ENCODE measurements at places on chromosomes 7 and 10.

DNA sequence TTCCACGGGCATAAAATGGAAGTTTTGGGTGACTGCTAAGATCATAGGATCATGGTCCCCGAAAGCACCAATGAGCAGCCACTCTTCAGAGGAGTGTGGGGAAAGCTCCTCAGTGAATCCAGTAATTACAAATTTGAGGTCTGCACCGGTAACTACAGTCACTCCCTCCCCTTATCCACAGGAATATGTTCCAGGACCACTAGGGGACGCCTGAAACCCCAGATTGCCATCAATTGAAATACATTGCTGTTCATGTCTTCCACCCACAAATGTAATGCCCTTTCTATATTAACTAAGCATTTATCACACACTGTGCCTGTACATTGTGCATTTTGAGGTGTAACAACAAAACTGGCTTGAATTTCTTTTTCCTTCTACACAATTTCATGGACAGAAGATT, 447.9 kb upstream of the PFKP start:
- peak; percentile 56 for DNase-seq

GRCh38 chr10:51382181-51382580, 307.9 kb downstream of the PRKG1 start:
- DNase-seq: no peak

DNA sequence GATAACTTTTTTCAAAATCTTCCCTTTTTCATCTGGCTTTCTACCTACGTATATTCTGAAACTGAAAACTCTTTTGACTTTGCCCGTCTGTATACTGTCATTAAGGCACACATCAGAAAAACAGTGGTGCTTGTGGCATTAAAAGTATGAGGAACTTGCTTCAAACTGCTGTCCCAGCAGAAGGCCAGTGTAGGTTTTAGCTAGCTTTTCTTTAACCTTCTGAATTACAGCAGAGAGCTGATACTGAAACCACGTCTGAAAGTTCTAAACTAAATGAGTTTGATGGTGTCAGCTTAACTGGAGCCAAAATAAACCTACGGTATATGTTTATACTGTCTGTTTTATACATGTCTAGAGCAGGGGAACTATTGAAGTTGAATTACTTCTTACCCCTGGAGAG, 283.4 kb downstream of the TFEC start:
- DNase-seq: no peak

- no peak for DNase-seq
These were observed 61.3 kb upstream of the TNRC18 start for GRCh38 chr7:5484921-5485320.

- DNase-seq: no peak
These were observed 11.9 kb downstream of the PROSER2 start for GRCh38 chr10:11835061-11835460.

GRCh38 chr7:100208911-100209408, 10.8 kb upstream of the PVRIG start:
- DNase-seq: no peak

GRCh38 chr10:99346247-99346646, 17.1 kb downstream of the CNNM1 start:
- no peak for DNase-seq

GRCh38 chr7:53800746-53801145, 741.4 kb upstream of the VSTM2A start:
- no peak for DNase-seq

DNA sequence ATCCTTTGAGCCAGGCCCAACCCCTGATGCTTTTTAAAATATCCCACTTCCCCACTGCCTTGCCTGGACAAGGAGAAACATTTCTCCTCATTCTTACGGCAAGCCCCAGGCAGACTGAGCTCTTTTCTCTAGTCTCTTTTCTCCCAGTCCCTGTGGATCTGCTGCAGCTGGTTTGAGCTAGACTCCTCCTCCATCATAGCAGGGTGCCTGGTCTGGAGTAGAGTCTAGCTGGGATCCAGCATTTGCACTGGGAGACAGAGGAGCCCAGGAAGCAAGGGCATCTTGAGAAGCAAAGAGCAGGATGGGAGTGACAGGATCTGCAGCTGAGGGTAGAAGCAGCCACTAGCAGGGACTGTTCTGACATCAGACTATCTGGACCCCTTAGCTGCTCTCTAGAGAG, 562.3 kb upstream of the COBL start:
- DNase-seq: no peak

DNA sequence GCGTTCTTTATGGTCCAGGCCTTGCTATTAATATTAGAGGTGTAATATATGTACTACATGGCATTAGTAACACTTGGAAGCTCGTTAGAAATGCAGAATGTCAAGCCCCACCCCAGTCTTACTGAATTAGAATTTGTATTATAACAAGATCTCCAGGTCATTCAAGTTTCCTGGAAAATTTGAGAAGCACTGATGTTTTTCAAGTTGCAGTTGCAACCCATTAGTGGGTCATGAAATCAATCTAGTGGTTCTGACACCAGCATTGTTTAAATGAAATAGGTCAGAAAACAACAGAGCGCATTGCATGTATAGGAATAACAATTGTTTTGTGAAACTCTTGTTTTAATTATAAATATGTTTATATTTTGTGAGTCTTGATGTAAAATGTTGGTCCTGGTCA, 28.8 kb upstream of the MICU1 start:
- DNase-seq: no peak

GRCh38 chr7:139630643-139631519, 107.4 kb downstream of the CLEC2L start:
- no peak for DNase-seq

- DNase-seq: peak; percentile 96
These were observed at the start of gene TMEM106B for GRCh38 chr7:12211054-12211710. Gene TMEM106B, plus strand, starts transcription at chr7:12211294. Its CDS starts 3,517 bp downstream, at chr7:12214811.

DNA sequence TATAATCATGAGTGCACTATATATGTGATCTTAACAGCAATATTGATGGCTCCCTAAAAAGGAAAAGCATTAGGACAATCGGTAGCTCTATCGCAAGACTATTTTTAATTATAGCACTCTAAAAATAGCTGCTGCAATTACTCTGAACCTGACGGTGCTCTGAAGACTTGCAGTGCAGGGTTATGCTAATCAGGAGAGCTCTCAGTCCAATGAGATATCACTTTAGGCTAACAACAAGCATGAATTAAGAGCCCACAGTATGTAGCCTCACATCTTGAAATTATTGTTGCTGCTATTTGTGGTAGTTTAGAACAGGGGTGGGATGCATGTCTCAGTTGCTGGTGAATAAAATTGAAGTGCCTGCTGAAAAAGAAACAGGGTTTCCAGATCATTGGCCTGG, 515.8 kb upstream of the AKR1E2 start:
- no peak for DNase-seq

DNA sequence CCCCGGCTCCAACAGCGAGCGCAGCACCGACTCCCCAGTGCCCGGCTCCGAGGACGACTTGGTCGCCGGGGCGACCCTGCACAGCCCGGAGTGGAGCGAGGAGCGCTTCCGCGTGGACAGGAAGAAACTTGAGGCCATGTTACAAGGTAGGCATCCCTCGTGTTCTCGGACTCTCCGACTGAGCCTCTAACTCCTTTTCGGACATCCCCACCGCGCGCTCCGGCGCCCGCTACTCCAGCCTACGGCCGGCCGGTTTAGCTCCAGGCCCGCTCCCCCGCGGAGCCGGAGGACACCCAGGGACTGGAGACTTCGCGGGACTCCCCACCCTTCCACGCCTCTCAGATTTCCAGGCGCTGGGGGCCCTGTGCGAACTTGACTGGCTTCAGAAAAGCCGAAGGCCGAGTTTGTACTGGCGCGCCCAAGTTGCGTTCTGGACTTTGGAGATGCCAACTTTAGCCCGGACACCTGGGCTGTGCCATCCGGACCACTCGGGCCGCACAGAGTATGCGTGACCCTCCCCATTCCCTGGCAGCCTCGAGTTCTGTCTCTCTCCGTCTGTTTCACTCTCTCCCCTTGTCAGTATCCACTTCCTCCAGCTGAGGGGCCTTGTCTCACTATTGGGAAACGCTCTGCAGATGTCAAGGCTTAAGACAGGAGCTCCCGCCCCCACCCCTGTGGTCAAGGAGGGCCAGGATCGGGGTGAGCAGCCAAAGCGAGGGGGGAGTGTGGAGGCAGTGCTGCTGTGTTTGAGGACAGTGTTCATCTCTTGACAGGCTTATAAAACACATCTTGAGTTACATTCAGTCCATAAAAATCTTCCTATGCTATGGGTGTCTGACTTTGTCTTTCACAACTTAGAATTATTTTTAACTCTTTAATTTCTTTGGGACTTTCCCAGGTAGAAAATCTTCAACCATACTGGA, 777 bp downstream of the BICC1 start:
- peak; percentile 16 for DNase-seq

DNA sequence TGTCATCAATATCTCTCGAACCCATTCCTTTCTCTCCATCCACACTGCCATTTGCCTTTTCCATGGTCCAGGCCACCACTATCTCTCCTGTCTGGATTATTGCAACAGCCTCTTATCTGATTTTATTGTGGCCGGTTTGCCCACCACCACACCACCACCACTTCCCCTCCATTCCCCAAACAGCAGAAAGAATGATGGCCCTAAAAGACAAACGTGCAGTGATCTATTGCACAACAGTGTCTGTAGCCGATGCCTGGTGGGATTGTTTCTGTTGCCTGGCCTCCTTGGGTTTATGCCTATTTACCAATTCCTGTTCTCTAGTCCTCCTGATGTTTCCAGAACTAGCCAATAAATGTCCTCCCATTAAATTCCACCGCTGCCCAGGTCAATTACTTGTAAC, 10.2 kb upstream of the ST8SIA6 start:
- no peak for DNase-seq

- DNase-seq: no peak
These were observed 199.2 kb upstream of the MAGI2 start for GRCh38 chr7:79652619-79653018.

DNA sequence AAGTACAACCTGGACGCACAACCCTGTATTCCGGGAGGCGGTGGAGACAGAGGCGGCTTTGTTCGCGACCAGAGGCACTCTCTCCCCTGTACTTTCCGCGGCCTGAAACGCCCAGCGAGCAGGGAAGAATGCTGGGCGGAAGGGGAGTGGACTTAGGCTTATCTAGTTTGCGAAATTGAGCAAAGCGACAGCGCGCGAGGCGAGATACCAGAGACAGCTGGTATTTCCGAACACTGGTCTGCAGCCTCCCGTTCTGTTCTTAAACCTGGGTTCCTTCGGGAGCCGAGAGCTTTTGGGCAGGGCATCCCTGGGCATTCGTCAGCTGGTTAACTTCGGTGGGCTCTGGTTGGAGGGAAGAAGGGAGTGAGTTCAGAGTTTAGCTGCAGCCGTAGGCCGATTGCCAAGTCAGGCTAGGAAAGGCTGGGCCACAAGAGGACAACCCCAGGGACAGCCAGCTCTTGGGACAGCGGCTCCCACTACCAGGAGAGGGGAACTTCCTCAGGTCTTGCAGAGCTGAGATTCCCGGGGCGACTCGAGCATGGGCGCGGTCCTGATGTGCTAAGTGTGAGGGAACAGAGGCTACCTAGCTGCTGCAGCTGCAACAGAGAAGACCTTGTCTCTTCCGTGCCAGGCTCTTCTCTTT, 3.9 kb downstream of the HMX3 start:
- no peak for DNase-seq
